Fibroblast of skin of abdomen (primary cell): ENCODE measurements at places on chromosomes 3 and 15.

- peak; percentile 85 for DNase-seq
These were observed 32.4 kb downstream of the CD200R1L start for GRCh38 chr3:112814266-112814665.

DNA sequence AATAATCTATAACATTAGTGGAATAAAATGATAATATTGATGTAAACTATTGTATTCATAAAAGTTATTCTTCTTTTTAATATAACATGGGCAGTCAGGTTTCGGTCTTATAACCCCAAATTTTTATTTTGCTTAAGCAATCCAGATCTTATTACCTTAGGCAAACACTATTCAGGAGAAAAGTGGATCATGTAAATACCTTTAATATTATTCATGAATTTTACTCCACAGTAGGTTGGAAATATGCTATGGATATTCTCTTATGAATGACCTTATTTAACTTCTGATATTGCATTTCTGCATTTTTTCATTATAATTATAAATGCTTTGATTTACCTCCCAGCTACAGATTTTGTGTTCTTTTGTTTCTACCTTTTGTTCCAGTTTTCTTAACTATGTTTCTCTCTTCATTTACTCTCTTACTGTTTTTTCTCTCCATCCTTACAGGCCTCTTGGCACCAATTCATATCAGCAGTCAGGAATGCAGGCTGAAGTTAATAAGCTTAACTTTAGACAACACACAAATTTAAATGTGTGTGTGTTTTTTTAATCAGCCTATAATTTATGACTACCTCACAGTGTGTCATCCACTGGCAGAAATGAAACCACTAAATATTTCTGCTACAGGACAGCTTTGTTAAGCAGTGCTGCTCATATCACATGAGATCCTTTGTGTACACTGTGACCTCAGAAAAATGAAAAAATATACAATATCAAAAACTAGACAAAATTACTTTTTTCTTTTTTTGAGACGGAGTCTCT lies 111.0 kb downstream of the NSUN3 start:
- peak; percentile 49 for DNase-seq

GRCh38 chr15:74053941-74054529 lies 28.3 kb downstream of the GOLGA6A start:
- peak; percentile 89 for DNase-seq

GRCh38 chr3:42809202-42809601 lies at the start of gene ACKR2:
ACKR2 (plus strand) TSS chr3:42809445; CDS start chr3:42864503, 55,058 bp downstream.
- no peak for DNase-seq

- DNase-seq, result no peak
These were observed 42.8 kb upstream of the SECISBP2L start for GRCh38 chr15:49088996-49089395.

- no peak for DNase-seq
These were observed 146.0 kb downstream of the CHST2 start for GRCh38 chr3:143265501-143266070.

DNA sequence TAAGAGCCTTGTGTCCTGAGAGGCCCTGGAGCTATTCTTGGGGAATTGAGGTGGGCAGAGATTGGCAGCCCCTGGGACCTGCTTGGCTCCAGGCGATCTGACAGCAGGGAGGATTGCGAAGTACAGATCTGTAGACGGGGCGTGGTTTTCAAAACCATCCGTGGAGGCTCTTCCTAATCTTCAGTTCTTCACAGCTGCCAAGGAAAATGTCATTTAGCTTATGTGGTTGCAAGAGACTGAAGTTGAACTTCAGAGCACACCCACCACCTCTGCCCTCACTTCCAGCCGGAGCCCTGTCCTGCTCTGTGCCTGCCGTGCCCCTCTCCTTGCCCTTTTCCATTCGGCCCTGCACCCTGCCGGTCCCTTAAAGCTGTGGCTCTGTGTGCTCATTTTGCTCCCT lies 12.9 kb downstream of the NISCH start:
- DNase-seq, result peak; percentile 37

DNA sequence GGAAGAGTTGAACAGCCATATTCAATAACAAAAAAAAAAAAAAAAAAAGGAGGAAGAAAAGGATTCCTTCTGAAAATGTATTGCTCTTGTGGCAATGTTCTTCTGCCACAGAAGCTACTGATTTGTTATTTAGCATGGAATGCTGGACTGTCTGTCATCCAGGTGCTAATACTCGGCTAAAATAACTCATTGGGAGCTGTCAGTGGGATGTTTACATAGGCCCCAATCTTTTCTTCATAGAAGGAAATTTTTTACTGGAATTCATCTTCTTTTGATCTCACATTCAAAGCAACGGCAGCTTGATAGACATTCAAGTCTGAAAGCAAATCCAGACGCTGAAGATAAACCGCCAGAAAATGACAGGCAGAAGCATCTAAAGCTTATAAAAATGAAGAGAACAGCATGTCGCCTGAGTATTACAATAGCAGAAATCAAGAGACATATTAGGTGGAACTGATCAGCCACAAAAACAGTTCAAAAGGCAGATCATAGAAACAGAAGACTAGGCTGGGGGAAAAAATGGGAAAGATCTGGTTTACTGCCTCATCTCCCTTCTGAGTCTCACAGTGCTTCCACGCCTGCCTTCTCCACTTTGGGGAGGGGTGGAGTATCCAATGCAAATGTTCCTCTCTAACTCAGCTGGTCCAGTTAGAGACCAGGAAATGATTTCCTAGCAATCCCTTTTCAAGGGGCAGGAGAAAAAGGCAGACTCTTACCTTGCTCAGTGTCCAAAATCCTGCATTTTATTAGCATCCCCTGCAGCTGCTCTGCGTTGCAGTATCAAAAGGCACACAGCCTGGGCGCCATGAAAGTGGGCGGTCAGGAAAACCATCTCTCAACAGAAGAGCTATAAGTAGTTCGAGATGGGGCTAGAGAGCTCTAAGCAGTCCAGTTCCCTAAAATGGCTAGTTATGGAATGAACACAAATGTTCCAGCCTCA lies 451.9 kb downstream of the FOXP1 start:
- DNase-seq, result peak; percentile 23

DNA sequence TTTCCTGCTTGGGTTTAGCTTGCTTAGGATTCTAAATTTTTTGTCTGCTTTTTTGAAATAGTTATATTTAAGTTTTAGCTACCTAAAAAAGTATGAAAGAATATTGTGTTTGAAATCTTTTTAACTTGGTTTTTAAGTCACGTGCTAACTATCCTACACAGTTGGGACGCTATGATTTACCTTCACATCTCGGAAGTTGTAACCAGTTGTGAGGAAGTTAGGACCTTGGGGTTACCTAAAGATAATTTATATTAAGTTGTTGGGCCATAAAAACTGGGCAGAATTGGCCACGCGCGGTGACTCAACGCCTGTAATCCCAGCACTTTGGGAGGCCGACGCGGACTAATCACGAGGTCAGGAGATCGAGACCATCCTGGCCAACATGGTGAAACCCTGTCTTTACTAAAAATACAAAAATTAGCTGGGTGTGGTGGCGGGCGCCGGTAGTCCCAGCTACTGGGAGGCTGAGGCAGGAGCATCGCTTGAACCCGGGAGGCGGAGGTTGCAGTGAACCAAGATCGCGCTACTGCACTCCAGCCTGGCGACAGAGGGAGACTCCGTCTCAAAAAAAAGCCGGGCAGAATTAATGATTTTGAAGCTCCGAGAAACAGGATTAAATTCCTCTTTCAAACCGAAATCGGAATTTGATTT lies 1.0 kb downstream of the ZFAND6 start:
- peak; percentile 32 for DNase-seq

DNA sequence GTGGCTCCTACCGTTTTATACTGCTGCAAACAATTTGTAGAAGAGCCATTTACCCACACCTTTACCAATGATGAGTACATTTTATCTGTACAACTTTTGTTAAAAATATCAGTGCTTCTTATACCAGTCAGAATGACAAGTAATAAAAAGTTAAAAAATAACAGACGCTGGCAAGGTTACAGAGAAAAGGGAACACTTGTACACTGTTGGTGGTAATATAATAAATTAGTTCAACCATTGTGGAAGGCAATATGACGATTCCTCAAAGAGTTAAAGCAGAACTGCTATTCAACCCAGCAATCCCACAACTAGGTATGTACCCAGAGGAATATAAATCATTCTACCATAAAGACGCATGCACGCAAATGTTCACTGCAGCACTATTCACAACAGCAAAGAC lies 51.9 kb downstream of the ARRDC4 start:
- DNase-seq, result no peak

GRCh38 chr15:88091444-88092016 lies 165.0 kb downstream of the NTRK3 start:
- no peak for DNase-seq

DNA sequence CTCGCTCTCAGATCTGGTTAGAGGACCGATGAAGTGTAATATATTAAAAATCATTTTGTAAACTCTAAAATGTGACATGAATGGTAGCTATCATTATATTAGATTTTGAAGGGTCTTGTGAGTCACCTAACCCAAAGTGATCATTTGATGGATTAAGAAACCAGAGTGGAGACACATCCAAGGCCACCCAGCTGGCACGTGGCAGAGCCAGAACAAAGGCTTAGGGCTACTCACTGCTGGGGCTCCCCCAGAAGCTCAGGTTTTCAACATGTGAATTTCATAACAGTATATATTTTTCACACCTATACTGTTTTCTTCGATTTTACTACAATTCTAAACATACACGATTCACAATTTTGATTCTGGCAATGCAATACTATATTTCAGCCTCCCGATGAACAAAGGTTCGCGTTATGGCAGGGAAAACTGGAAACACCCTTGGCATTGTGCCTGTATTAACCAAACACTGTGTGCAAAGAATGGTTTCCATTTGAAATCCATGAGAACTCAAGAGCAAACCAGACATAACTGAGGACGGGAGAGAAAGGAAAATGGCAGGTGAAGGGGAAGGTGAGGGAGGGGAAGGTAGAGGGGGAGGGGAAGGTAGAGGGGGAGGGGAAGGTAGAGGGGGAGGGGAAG lies 88.9 kb downstream of the ADAMTS17 start:
- no peak for DNase-seq

DNA sequence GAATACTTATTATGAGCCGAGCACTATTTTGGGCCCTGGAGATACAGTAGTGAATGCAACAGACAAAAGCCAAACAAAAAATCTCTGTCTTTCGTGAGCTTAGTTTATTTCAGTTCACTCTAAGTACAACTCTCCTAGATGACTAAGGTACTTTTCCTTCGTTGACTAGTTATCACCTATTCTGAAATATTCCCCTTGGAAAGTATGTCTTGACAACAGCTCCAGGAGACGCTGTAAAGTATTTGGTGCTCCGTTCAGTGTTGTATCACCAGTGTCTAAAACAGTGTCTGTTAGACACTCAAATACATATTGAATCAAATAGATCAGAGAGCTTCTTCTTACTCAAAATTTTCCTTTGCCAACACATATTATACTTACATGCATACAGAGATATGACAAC lies 119.6 kb downstream of the TFDP2 start:
- DNase-seq, result no peak

DNA sequence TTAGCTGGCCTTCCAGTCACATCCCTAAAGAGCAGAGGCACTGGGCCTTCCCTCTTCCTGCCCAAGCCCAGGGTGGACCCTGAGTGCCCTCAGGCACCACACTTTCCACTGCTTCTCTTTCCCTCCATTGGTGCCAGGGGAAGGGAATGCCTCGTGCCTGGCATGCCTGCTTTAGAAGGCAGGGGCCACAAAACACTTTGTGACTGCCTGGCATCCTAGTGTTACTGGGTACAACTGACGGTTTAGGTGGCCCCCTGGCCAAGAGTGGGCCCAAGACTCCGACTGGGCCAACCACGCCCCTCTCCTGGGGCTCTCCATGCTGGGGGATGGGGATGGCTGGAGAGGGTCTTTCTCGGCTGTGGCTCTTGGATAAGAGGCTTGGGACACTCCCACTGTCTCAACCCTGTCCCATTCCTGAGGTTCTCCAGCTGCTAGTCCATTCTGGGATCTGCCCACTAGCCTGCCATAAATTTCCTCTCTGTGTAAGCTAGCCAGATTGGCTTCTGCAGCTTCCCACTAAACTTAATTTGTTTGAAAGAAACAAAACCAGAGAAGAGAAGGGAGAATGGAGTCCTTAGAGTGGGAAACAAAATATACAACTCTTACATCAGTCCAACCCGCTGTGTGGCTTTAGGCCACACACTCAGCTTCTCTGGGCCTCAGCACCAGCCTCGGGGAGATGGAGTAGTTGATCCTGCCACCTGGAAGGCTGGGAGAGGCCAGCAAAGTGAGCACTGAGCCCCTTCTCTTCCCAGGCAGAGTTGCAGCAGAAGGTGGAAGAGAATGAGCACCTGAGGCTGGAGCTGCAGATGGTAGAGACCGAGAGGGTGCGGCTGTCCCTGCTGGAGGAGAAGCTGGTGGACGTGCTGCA lies 24.1 kb upstream of the GP9 start:
- DNase-seq, result no peak

DNA sequence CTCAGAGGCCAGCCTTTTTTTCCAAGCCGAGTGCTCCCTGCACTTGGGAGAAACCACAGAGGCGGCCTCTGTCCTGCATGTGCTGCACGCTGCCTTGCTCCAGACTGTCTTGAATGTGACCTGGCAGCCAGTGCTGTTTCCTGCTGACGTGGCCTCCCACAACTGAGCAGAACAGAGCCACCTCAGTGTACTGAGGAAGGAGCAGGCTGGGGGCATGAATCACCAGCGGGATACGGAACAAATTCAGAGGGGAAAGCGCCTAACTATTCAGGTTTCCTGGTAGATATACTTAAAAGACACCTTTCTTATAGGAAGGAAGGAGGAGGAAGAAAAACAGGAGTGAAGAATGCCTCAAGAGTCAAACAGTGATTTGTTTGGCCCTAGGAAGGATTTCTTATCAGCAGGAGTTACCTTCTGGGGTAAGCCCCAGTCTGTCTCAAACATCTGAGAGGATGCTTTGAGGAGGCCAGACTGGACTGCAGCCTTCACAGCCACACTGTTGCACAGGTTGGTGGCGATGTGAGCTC lies 114.0 kb downstream of the FNDC3B start:
- peak; percentile 98 for DNase-seq

DNA sequence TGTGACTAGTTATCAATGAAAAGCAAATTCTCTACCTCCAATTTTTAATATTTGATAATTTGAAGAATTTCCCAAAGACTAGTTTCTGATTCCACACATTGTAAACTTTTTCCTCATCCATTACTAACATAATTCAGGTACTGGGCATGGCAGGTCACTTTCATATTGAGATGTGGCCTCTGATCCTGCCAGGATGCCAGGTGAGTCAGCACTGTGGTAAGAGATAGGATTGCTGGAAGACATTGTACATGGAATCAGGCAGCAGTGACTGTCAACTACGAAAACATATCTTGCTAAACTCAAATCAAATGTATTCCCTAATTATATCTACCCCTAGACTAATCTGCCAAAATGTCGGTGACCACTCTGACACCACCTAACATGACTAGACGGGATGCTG lies 33.2 kb upstream of the POU1F1 start:
- DNase-seq, result no peak

DNA sequence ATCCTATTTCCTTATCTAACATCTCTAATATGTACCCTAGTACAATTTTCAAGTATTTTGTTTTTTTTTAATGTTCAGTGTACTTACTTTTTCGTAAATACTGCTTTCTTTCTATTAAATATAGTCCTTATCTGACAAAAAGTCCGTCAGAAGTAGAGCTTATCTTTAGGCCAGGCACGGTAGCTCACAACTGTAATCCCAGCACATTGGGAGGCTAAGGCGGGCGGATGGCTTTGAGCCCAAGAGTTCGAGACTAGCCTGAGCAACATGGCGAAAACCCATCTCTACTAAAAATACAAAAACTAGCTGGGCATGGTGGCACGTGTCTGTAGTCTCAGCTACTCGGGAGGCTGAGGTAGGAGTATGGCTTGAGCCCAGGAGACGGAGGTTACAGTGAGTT lies 41.1 kb downstream of the USP3 start:
- no peak for DNase-seq

- DNase-seq, result peak; percentile 78
These were observed 61.3 kb downstream of the TMCO5A start for GRCh38 chr15:37995461-37996347.

GRCh38 chr15:89164712-89165211 lies 56.6 kb downstream of the RLBP1 start:
- no peak for DNase-seq
